ENCODE measurements at places on chromosomes 7 and 10.

GRCh38 chr10:9076066-9076465, 1021.6 kb downstream of the GATA3 start:
- DNase-seq = no peak

DNA sequence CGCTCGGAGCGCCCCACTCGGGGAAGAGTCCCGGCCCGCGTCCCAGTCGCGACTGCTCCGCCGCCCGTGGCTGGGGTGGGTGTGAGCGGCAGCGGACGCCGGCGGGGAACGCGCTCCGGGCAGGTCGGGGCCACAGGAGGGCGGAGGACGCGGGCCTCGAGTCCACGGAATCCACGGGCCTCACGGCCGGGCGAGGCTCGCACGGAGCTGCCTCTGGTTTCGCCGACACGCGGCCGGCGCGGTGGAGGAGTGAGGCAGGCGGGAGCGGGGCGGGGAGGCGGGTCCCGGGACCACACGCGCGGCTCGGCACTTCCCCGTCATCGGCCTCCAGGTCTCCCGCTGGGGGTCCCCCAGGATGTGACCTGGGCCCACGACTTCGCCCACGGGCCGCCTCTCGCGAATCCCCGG, 533 bp upstream of the NKX6-2 start:
- no peak for DNase-seq

DNA sequence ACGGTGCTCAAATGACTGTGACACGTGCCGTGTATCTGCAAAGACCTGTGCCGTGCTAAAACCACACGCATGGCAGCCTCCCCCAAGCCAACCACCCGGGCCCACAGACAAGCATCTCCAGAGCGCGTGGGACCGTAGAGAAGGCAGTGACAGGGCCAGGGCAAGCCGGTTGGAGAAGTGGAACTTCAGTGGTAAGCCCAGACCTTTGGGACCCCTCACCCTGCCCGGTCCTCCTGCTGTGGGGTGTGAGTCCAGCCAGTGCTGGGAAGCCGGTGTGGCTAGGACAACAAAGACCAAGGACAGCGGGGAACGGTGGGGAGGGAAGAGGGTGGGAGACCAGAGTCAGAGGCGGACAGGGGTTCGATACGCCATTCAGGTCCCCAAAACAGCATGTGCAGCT, 476.2 kb downstream of the DNAJB6 start:
- DNase-seq = no peak

GRCh38 chr7:111560773-111561653, 1.3 kb downstream of the IMMP2L start:
- DNase-seq = no peak

GRCh38 chr10:121914661-121915060, 13.2 kb downstream of the ATE1 start:
- no peak for DNase-seq

All from activated T-cell treated with anti-CD3 and anti-CD28 coated beads, Interleukin-2, amount 50 U/mL, for 1 hour (primary cell).